ENCODE measurements at places on chromosomes 6 and 20. TPM values are rescaled to one million over a fixed set of nuclear protein-coding genes. Genes with fewer than 3 reads are reported as not detected.

ADAM33 gene
- not detected for polyA plus RNA-seq

COL19A1 gene
- not detected for polyA plus RNA-seq

PDCD2 gene
- polyA plus RNA-seq, result 115 TPM

- H3K4me3 ChIP-seq, result no peak overlapping the region
- H3K4me1 ChIP-seq, result no peaks in the 10 kb centered on the region
- no peak overlapping the region for H3K27ac ChIP-seq
- no peaks in the 10 kb centered on the region for H3K36me3 ChIP-seq
- no peak for DNase-seq
- no peaks in the 10 kb centered on the region for H3K27me3 ChIP-seq
Measured at GRCh38 chr6:20044883-20045282, 167.4 kb downstream of the MBOAT1 start.

Measured in CD8-positive, alpha-beta memory T cell (primary cell).